ENCODE measurements at places on chromosomes 2 and 18. TPM values are rescaled to one million over a fixed set of nuclear protein-coding genes. Genes with fewer than 3 reads are reported as not detected.

DNA sequence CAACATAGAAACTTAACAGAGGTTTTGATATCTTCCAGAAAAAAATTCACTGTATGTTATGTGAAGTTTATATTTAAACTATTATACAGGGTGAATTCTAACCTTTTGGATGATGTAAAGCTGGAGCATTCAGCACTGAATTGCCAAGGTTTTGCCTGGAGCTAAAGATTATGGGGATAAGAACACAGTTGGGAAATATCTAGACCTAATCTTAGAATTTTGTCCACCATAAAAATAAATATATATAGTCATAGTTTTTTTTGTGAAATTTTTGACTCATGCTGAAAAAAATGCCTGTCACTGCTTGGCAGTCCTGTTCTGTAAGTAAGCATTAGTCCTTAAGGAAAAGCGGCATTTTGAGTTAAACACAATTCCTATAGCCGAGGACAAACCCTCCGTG lies 339.3 kb upstream of the TMEFF2 start:
- DNase-seq, result no peak

DNA sequence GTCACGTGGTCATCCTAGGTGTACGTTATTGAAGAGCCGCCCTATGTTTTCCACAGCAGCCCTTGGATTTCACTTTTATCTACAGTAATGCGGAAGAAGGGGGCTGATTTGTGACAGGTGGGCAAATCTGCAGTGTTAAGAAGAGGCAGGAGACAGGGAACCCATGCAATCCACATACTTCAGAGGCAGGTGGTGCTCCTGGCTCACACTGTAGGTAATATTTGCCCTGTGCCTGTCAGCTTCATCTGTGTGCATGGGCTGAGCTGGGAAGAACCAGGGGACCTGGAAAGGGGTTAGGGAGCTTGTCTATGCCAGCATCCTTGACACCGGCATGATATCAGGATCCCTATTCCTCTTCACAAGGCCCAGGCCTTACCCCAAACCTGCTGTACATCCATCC lies 183.9 kb downstream of the SH3RF3 start:
- DNase-seq, result no peak

The CYP1B1 gene
- 20.8 TPM for total RNA-seq

- DNase-seq, result no peak
Observed at GRCh38 chr2:191522478-191523120, 155.3 kb upstream of the NABP1 start.

The KLHL30 gene
- 0.83 TPM for total RNA-seq

GRCh38 chr2:233140978-233141377 lies 80.8 kb downstream of the INPP5D start:
- no peak for DNase-seq

GRCh38 chr18:58228176-58228575 lies 184.2 kb downstream of the NEDD4L start:
- DNase-seq, result no peak

The TMEM17 gene
- total RNA-seq, result 3.0 TPM

- DNase-seq, result no peak
Observed at GRCh38 chr2:173876833-173877413, 88.2 kb downstream of the SP3 start.

DNA sequence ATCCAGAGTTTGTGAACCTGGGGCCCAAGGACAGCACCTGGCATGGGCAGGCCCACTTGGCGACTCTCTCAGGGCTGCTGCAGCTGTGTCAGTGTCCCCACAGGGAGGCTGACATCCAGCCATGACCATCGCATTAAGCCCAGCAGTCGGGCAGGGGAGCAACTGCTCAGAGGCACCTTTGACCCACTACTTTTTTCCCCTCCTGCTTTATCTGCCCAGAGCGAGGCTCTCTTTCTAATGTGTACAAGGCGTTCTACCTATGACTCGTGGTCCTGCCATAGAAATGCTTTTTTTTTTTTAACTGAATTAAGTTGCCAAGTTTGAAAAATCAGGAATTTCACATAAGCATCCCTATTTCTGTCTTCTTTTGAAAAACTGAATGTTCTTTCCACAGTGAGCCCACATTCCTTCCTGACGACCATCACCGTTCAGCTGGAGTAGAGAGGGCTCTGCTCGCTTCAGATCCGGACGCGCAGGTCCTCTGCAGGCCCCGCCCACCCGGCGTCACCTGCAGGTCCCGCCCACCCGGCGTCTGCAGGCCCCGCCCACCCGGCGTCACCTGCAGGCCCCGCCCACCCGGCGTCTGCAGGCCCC lies 403 bp upstream of the CLUL1 start:
- peak; percentile 41 for DNase-seq

The BOLL gene
- total RNA-seq, result not detected

The KCNK3 gene
- 0.08 TPM for total RNA-seq

DNA sequence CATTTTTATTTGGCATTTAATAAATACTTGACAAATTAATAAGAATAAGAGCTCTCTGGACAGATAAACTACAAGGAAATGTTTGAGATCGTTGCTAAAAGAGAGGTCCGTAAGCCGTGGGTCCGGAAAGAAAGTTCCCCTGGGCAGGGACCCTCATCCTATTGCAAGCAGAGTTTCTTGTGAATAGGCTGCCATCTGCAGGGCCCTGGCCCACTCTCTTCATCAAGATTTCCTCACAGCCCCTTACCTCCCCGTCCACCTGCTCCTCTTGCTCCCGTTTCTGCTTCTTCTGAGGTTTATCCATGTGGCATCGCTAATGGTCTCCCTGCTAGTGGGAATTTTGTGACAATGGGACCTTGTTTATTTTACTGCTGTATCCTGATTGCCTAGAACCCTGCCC lies 30.1 kb upstream of the MC5R start:
- DNase-seq, result no peak
